ENCODE measurements at places on chromosomes 1 and 21.

- DNase-seq: no peak
Measured at GRCh38 chr1:54377040-54377691, 29.0 kb downstream of the SSBP3 start.

- DNase-seq: no peak
Measured at GRCh38 chr1:182484531-182485257, 34.7 kb downstream of the RGSL1 start.

DNA sequence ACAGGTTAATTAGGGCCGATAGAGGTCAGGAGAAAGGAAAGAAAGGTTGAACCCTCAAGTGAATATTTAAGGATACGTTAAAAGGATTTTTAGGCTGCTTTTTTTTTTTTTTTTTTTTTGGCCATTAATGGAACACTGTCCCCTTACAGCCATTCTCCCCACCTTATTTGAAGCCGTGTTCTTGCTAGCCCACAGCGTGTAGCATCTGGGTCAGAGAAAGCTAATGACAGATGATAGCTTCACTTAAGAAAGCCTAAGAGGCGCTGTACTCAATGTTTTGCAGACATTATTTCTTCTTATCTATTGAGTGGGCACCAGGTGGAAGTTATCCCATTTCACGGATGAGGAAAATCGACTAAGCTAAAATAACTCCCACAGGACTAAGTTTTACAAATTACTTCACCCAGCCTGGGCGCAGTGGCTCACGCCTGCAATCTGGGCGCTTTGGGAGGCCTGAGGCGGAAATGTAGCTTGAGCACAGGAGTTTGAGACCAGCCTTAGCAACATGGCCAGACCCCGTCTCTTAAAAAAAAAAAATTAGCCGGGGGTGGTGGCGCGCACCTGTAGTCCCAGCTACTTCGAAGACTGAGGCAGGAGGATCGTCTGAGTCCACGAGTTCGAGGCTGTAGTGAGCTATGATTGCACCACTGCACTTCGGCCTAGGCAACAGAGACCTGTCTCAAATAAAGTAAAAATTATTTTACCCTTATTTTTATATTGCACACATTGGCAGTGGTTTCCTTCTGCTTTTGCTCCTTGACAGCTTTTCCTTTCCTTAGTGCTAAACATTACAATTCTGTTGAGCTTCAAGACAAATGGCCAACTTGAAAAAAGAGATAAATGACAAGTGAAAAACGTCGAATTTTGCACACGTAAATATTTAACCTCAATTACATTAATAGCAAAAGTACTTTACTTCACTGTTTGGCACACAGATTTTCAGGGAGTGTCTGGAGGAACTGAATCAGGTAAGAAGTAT lies 1.1 kb upstream of the PHTF1 start:
- DNase-seq: no peak

GRCh38 chr1:155396874-155397476 lies 76.3 kb downstream of the RUSC1 start:
- DNase-seq: no peak

- DNase-seq: no peak
Measured at GRCh38 chr21:45780647-45781046, 137.1 kb downstream of the PCBP3 start.

- DNase-seq: no peak
Measured at GRCh38 chr21:43626390-43626789, 32.9 kb downstream of the HSF2BP start.
